ENCODE measurements at places on chromosomes 16 and 17.

DNA sequence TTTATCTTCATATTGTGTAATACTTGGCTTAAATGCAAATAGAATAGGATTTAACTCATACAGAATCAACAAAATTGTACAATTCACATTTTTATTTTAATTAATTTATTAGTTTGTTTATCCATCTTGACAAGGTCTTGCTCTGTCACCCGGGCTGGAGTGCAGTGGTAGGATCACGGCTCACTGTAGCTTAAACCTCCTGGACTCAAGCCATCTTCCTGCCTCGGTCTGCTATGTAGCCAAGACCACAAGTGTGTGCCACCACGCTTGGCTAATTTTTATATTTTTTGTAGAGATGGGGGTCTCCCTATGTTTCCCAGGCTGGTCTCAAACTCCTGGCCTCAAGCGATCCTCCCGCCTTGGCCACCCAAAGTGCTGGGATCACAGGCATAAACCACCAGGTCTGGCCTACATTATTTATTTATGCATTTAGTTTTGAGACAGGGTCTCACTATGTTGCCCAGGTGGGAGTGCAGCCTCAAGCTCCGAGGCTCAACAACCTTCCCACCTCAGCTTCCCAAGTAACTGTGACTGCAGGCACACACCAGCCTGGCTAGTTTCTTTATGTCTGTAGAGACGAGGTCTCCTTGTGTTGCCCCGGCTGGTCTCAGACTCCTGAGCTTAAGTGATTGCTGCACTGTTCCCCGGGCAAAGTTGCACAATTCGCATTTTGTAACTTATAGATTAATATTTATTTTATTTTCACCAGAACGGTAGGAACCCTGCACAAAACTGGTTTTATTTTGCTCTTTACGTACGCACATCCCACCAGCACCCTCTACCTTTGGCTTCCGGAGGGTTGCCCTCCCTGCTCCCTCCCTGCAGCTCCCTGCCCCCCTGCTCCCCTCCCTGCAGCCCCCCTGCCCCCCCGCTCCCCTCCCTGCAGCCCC is 4.9 kb downstream of the DPEP1 start:
- DNase-seq = no peak

DNA sequence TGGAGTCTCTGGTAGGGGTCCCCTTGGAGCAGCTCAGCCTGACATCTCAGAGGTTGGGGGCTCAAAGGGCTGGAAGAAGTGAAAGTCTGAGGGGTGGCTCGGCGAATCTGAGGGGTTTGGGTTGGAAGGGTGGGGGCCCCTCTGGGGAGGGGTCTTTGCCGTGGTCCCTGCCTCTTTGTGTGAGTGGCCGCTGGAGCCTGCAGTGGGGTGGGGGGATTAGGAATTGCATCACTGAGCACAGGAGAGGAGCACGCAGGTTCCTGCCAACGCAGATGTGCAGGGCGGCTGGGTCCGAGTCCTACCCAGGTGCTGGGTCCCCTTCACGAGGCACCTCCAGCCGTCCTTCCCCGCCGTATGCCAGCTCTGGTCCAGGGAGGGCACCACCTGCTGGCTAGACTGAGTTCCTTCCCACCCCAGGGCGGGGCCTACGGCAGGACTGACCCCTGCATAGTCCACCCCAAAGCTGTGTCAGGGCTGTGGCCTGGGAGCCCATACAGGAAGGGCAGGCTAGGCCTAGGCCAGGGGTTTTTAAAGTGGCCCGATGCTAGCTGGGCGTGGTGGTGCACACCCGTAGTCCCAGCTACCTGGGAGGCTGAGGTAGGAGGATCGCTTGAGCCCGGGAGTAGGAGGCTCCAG is 9.9 kb downstream of the FMNL1 start:
- no peak for DNase-seq

DNA sequence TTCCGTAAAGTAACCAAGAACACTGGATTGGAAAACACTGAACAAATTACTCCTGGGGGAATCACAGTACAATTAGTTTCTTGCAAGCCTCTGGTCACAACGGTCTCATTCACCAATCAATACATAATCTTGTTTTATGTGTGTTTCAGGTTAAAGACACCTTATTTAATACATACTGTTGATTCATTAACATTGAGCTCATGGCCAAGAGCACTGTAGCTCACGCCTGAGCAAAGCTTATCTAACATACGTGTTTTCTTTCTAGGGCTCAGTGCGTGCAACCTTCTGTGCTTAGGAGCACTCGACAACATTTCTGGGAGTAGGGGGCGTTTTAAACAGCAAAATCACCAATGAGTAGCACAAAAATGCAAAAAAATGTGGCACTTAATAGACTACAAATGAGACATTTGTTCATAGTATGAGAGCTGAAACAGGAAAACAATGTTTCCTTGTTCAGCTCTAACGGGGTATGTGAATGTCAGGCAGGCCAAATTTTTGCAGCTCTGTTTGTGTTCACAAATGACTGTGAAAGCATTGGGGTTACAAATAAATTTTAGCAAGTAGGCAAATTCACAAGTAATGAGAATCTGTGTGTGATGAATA is 206.2 kb downstream of the CNTNAP4 start:
- DNase-seq = no peak

DNA sequence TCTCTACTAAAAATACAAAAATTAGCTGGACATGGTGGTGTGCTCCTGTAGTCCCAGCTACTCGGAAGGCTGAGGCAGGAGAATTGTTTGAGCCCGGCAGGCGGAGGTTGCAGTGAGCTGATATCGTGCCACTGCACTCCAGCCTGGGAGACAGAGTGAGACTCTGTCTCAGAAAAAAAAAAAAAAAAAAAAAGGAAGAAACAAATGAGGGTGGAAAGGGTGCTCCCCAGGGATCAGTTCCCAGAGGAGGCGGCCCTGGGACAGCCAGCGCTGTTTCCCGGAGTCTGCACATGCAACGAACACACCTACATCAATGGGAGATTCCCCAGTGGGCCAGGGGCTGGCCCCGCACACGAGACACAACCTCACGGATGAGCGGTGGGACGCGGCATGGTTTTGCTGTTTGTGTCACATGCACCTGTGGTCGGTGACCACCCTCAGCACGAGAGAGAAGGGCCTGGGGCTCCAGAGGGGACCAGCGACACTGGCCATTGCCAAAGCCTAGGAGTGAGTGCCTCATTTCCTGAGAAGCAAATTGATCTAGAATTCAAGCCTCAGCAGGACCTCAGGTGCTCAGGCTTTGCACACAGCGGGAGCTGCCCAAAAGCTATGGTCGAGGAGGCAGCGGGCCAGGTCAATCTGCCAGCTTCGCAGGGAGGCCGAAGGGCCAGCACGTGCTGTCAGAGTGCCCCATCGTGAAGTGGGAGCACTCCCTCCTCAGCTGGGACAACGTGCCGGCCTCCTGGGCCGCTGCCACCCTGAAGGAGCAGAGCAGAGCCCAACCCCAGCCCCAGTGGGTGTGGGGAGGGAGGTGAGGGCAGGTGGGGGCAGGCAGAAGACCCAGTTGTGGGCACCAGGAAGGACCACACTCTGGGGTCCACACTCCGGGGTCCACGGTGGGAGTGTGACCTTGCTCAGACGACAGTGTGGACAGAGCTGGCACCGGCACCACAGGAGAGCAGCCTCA is 13.8 kb upstream of the WDR45B start:
- no peak for DNase-seq

- DNase-seq = no peak
Measured at GRCh38 chr17:9432934-9433421, 142.6 kb downstream of the STX8 start.

GRCh38 chr16:88633684-88634140 is 4.7 kb upstream of the IL17C start:
- DNase-seq = peak; percentile 60

- DNase-seq = peak; percentile 31
Measured at GRCh38 chr17:58172369-58173071, 5.7 kb downstream of the OR4D2 start.

- no peak for DNase-seq
Measured at GRCh38 chr17:43768943-43769342, 9.8 kb downstream of the DUSP3 start.

- DNase-seq = no peak
Measured at GRCh38 chr16:11236461-11237254, 19.3 kb downstream of the SOCS1 start.

DNA sequence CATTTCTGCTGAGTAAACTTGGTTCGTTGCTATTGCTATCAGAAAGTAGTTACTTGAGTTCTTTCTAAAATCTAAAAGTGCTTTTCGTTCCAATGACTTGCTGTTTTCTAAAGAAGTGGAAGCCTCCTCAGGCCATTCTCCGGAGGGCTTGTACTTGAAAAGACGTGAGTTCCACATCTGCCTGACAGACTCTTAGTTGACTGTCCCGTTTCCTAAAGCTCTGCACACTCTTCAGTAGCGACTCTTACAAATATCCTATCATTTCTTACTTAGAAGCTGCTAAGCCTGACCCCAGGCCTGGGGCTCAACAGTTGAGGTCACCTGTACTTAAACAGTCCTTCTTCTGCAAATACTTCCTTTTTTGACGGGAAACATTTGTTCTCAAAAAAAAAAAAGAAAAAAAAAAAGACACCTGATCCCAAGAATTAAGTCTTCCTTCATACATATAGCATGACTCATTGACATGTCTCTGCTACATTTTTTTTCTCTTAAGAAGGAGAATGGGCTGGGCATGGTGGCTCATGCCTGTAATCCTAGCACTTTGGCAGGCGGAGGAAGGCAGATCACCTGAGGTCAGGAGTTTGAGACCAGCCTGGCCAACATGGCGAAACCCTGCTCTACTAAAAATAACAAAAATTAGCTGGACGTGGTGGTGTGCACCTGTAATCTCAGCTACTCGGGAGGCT is 61.5 kb downstream of the DHRS7C start:
- no peak for DNase-seq

- no peak for DNase-seq
Measured at GRCh38 chr17:16415031-16415924, at the start of gene TRPV2. TSS of gene TRPV2 (plus strand) at chr17:16415571. CDS start at chr17:16417669, 2,098 bp downstream.

GRCh38 chr17:22671110-22671509 is 978.8 kb downstream of the KCNJ18 start:
- no peak for DNase-seq

DNA sequence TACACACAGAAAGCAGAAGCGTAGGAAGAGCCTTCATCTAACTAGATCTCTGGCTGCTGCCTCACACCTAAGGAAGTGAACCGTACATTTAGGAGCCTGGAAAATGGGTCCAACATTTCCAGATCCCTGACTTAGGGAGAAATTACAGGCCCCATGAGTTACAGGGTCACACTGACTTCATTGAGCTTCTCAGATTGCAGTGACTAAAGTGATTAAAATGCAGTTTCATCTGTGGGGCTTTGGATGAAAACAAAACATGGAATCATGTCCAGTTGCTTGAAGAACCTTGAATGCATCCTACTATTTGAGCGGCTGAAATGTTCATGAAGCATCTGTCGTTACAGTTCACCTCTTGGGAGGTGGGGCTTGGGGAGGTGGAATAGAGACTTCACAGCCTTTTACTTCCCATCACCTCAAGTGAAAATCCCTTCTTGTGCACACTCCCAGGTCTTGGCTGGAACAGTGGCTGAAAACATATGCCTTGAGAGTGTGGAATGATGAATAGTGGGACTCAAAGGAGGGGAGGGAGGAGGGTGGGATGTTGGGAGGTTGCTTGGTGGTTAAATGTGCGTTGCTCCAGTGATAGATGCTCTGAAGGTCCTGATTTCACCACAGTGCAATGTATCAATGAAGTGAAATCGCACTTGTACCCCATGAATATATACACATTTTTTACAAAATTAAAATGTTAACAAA is 19.7 kb downstream of the TEKT3 start:
- DNase-seq = no peak

- no peak for DNase-seq
Measured at GRCh38 chr17:44308865-44309264, 464 bp downstream of the RUNDC3A start.

- no peak for DNase-seq
Measured at GRCh38 chr16:54059319-54059718, 227.3 kb downstream of the IRX3 start.

DNA sequence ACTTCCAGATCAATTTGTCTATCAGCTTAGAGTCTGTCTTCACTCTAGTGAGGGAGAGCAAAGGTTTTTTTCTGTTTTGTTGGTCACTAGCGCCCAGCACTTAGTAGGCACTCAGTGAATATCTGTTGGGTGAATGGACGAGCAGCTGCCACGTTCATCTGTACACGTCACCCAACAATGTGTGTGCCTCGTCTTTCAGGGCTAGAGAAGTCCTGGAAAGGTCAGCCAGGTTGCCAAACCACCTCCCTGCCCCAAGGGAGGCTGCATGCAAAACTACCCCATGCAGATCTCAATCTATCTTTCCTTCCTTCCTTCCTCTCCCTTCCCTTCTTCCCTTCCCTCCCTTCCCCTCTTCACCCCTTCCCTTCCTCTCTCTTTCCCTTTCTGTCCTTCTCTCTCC is 340.9 kb downstream of the SOX9 start:
- no peak for DNase-seq

DNA sequence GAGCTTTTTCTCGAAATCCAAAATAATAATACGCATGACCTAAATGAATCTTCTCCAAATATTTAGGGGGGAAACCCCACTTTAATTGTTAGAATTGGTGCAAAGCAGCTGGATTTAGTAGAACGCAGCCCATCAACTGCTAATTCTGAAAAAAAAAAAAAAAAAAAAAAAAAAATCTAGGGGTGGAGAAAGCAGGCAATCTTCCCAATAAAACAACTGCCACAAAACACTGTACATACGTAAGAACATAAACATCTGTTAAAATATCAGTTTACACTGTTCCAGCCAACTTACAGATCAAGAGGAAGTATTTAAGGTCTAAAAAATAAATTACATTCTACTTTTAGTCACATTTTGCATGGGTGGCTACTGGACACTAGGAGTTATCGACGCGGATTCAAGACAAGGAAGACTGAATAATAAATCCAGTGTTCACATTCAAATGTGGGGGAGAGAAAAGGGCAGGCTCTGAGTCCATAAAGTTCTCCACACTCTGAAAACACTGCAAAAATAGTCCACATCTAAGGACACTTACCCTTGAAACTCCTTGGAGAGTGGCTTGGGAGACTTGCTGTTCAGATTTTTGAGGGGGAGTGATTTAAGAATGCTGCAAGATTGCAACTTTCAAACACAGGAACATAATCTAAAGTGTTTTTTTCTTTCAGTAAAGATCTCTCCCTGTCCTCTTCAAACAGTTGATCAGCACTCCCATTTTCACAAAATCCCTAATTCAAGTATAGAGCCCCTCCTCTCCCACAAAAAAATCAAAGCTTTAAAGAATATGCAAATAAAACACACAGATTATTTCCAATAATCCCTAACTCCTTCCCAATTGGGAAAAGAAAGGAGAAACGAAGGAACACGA is 1.3 kb downstream of the APPBP2 start:
- no peak for DNase-seq

DNA sequence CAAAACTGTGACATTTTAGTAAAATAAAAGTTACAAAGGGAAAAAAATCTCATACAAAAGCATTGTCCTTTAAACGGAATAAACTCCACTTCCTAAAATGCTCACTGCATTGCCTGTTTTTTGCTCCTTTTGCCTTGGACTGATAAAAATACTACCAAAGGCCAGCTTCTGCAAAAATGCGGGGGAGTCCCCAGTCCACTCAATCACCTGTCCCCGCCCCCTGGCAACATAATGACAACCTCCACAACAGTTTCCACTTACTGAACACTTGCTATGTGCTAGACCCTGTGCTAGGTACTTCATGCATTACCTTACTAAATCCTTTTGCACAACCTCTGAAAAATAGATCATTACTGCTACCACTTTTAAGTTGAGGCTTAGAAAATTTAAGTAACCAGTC is 172.7 kb upstream of the CCL2 start:
- DNase-seq = no peak

Measured in effector memory CD4-positive, alpha-beta T cell (primary cell).